Umbilical cord (tissue), 2 donors: ENCODE measurements at places on chromosomes 5 and 9.

DNA sequence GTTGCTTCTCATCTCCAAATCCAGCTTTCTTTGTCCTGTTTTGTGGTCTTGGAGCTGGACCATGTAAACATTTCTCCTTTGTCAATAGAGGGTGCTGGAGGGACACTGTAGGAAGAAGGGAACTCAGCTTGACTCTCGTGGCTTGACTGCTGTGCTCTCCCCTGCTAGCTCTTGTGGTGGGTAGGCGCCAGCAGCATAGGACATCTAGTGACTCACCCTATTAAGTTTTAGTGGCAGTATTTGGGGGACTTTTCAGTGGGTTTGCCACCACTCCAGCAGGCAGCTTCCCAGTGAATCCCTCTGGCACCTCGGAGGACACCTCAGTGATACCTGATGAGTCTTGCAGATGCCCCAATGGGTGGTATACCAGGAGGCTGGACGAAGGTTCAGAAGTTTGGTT, 97.8 kb downstream of the TSSK1B start:
- DNase-seq = peak; percentile 63

DNA sequence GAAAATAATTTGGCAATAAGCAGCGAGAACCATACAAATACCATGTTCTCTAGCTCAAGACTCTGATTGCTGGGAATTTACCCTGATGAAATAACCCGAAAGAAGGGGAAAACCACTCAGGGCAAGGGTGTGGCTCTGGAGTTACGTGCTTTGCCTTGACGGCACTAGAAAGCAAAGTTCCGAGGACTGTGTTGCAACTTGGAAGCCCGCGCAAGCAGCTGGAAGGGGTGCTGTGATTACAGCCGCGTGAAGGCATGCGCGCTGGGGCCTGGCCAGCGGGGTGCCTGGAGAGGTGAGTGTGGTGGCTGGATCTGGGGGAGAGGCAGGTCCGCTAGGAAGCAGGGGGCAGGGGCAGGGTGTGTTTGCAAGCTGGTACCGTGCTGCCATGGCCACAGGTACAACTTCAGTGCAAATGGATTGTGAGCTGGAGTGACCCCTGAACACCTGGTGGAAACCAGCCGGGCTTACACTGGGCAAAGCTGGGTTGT, 52.6 kb upstream of the CNOT6 start:
- peak; percentile 9 for DNase-seq

GRCh38 chr5:100708645-100709171, 173.5 kb downstream of the FAM174A start:
- DNase-seq = no peak

- no peak for DNase-seq
These were observed 6.6 kb downstream of the EEIG1 start for GRCh38 chr9:127974001-127974768.

GRCh38 chr5:137252512-137252911, 246.6 kb downstream of the SPOCK1 start:
- peak; percentile 57 for DNase-seq

DNA sequence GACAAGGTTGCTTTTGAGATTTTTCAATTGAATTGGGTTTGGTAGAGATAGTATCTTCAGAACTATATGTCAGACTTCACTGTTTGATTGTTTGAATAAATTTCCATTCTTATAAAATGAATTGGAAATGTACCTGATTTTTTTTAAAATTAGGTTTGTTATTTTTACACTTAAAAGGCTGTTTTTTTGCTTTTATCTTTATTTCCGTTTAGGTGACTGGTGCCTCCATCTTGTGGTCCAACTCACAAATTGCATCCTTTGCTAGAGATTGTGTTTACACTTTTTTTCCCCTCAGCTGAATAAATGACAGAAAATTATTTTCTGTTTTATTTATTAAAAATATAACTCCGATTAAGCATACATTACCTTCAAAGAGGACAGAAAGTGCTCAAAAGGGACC, 15.6 kb downstream of the NDUFAF2 start:
- DNase-seq = no peak

- no peak for DNase-seq
These were observed 65.0 kb downstream of the FBXL7 start for GRCh38 chr5:15564957-15565356.

DNA sequence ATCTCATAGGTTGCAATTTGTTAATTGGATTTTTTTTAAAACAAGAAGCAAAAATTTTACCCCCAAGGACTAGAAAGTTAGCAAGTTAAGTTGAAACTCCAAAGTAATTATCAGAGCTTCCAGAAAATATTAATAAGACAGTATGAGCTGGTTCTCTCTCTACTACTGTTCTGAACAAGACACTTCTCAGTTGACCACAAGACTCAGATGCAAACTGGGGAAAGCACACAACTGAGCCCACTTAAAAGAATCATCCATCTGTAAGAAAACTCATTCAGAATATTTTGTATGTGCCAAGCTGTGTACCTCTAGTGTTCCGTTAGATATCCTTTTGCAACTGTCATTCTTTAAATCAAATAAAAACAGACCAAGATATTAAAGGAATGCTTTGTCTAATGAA, 60.0 kb downstream of the MAP1B start:
- DNase-seq = no peak

GRCh38 chr5:146440870-146441495, 6.2 kb upstream of the TCERG1 start:
- peak; percentile 41 for DNase-seq

GRCh38 chr5:9437741-9438240, 108.1 kb downstream of the SEMA5A start:
- DNase-seq = no peak

- no peak for DNase-seq
These were observed 89.2 kb upstream of the ERBIN start for GRCh38 chr5:65837139-65837538.

DNA sequence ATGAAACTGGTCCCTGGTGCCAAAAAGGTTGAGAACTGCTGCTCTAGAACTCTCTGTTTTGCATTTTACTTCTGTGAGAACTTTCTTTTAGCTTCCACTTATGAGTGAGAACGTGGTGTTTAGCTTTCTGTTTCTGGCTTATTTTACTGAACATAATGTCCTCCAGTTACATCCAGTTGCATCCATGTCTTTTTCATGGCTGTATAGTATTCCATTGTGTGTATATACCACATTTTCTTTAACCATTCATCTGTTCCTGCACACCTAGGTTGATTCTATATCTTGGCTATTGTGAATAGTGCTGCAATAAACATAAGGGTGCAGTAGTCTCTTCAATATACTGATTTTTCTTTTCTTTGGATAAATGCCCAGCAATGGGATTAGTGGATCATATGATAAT, 165.7 kb downstream of the NPR3 start:
- DNase-seq = no peak

DNA sequence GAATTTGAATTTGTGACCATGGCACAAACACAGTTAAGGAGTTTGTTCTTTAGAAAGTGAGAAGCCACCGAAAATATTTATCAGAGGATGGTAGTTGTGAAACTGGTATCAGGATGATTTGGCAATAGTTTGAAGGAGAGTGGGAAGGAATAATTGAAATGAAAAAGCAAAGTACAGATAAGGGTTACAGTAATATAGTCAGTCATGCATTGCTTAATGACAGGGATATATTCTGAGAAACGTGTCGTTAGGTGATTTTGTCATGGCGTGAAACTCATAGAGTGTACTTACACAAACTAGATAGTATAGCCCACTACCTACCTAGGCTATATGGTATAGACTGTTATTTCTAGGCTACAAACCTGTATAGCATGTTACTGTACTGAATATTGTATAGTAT, 84.2 kb downstream of the GPBP1 start:
- no peak for DNase-seq

GRCh38 chr9:93222890-93223259, 38.9 kb downstream of the WNK2 start:
- no peak for DNase-seq

DNA sequence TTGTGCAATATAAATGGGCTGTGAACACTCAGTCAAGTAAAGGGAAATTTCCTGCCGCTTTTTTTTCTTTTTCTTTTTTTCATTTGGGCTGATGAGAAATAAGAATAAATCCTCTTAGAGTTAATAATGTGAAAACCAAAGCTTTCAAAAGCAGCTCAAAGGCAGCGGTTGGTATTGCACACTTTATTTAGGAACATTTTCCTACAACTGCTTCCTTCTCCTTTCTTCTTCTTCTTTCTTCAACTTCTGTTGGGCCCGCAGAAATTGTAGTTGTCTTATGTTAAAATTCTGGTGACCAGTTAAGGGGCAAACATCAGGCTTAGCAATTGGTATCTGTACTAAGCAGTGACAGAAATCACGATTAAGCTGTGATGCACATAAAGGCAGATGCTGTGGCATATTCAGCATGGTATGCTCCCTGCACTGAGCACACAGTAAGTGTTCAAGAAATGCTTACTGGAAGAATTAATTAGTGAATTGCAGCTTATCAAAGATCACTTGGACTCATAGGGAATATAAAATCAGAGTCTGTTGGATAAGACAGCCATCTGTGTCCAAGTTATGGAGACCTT, 85.4 kb downstream of the ANKRD55 start:
- DNase-seq = no peak

DNA sequence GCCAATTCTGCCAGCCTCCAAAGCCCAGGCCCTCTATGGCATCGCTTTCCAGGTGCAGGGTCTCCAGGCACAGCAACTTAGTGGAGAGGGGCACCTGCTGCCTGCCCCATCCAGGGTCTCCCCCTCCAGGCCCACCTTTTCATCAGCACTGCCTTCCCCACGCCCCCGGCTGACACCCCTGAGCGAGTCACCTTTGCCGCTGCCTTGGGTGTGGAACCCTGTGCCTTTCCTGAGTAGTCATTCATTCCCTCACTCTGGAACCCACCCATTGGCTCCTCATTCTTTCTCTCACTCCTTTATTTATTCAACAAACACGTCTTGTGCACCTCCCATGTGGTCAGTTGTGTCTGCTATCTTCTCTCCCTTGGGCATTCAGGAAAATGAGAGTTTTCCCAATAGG, 14.5 kb upstream of the RPL26L1 start:
- no peak for DNase-seq

- peak; percentile 90 for DNase-seq
These were observed 1.2 kb upstream of the OMD start for GRCh38 chr9:92425474-92425873.

GRCh38 chr5:91024727-91025126, 358.4 kb downstream of the ARRDC3 start:
- no peak for DNase-seq

GRCh38 chr9:98410185-98410697, 154.8 kb upstream of the TBC1D2 start:
- DNase-seq = peak; percentile 92

DNA sequence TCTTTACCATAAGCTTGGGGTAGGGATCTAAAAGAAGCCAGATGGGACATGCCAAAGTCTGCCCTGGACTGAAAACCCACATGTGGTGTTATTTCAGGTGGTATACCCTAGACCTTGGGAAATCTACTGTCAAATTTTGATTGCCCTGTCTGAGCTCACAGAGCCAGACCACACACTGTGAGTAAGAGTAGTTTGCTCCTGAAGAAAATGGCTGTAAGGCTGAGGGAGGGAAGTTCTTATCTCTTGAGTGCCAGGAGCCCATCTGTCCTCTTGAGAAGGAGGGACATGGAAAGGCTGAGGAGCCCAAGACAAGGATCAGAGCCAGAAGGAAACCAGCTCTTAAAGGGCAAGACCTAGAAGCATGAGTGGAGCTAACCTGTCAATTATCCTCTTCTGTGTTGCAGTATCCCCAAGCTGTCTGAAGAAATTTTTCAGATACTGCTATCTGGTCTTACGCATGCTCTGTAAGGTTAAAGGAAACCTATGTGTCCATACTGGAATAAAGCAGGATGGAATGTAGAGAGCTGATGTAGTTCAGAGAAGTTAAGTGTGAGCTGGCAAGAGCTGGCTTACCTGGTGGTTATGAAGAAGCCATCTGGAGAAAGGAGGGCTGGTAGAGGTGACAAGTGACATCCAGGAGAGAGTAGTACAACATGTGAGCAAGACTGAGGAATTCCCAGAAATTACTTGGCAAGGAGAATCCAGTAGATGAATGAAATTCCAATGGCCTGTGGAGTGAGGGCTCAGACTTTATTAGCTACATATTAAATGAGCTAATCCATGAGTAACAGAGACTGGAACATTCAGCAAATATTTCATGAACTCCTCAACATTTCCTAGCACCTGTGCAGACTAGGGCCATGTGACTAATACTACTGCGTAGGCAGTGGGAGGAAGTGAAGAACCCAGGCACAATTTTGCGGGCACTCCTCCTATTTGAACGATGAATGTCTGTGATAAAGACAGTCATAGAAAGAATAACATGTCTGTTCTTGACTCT, 389.1 kb upstream of the KIF2A start:
- no peak for DNase-seq

- no peak for DNase-seq
These were observed 112.2 kb upstream of the ALDH1B1 start for GRCh38 chr9:38280251-38280800.

DNA sequence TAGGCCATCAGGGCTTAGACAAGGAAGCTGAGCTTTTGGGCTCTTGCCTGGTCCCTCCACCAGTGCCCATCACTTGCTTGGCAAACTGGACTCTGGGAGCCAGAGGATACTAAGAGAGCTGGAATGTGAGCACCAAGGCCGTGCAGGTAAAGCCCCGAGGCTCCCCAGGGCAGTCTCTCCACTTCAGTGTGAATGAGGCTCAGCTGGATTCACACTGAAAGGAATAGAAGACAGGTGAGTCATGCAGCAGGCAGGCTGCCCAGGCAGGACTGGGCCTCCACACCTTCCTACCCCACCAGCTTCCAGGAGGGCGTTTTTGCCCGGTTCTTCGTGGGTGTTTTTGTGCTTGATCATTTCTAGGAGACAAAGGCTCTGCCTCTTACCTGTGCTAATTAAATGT, 7.3 kb upstream of the CTSV start:
- peak; percentile 75 for DNase-seq
